ENCODE measurements at places on chromosomes 4 and X.

GRCh38 chrX:51047950-51048349, 137.4 kb downstream of the BMP15 start:
- DNase-seq, result no peak

GRCh38 chrX:66625525-66625924, 13.4 kb downstream of the EDA2R start:
- DNase-seq, result no peak

DNA sequence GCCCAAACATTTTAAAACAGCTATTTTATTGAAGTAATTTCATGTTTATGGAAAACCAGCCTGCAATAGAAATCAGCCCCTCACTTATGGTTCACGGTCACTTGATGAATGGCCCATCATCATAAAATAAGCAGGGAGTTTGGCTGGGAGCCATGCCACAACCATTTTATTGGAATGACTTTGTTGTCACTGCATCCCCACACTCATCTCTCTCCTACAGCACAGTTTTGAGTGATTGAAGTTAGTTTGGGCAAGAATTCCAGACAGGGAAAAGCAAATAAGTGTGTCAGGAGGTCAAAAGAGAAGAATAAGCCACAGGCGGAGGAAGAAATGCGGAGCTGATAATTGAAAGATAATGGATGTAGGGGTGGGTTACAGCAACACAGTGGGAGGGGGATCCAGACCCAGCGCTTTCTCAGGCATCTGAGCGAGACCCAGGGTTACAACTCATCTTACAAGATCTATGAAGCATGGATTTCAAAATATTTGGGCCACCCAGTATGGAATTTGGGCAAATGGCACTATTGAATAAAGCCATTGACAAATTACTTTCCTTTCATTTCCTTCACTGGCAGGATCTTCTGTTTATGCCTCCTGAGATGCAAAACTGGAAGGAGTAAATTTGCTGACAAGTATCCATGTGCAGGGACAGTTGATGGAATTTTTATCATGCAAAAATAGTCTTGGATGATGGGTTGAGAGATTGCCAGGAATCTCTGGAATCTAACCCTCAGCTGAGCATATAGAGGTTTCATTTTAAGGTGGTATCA, 100.8 kb downstream of the SHROOM3 start:
- no peak for DNase-seq

DNA sequence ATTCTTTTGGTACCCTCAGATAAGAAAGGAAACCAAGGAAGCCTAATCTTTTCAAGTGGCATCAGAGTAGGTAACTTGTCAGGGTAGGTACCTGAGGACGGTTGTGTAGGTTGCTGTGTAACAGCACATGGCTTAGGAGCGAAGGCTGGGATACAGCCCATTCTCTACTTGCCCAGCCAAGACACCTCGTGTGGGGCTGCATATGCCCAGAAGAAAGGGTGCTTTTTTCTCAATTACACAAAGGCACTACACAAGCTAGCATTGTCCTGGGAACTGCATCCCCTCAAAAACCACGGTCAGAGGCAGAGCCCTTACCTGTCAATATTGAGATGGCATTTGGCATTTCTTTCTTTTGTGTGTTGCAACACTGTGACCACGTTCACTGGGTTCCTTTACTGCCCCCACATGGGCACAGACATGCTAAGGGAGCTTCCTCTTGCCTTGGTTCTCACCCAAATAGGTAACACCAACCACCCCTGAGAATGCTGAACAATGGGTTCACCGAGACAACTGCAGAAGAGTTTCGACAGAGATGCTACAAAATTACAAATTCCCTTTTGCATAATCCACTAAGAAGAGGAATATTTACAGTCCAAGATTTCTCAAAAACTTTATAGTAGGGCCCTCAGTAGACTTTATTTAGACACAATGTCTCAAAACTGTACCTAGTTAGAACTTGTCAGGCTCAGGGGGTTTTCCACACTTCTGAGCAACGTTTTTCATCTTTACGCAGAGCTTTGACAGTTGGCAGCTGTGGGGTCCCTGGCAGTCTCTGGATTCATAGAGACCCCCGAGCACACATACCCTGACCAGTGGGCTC, 35.8 kb upstream of the TNIP3 start:
- peak; percentile 69 for DNase-seq

DNA sequence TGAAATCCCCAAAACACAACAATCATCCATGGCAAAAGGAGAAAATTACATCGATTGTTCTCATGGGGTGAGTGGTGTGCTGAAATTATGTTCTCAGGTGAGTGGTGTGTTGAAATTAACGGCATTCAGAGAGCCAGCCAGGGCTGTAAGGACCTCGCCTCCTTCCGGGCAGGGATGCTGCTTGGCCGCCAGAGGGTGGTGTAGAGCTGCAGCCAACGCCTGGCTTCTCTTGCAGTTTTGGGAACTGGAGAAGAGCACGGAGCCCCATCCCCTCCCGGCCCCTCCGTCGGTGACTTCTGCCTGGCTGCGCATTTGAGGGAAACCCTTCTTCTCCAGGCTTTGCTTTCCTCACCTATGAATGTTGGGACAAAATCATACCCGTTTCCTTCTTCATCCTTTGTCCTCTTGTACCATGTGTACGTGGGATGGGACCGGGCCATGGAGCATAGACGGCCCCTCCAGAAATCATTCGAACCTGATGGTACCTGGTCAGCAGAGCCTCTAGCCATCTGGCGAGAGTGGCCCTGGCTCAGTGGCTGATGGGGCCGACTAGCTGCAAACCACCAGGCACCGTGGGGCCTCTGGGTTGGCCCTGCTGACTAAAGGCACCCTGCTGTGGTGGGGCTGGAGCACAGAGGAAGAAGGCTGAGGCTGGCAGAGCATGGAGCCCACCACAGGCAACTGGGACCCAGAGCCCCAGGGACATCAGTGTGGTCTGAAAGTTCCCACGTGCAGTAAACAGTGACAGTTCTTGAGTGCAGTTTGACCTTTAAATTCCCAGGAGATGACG, 28.4 kb downstream of the TRMT44 start:
- DNase-seq, result peak; percentile 49

GRCh38 chr4:148693913-148694649, 251.9 kb upstream of the NR3C2 start:
- DNase-seq, result no peak

GRCh38 chrX:48468247-48468671, 1.8 kb downstream of the SLC38A5 start:
- peak; percentile 60 for DNase-seq

- no peak for DNase-seq
Observed at GRCh38 chr4:78601013-78601412, 49.4 kb downstream of the ANXA3 start.

GRCh38 chr4:162116095-162116779, 47.6 kb downstream of the FSTL5 start:
- DNase-seq, result no peak

DNA sequence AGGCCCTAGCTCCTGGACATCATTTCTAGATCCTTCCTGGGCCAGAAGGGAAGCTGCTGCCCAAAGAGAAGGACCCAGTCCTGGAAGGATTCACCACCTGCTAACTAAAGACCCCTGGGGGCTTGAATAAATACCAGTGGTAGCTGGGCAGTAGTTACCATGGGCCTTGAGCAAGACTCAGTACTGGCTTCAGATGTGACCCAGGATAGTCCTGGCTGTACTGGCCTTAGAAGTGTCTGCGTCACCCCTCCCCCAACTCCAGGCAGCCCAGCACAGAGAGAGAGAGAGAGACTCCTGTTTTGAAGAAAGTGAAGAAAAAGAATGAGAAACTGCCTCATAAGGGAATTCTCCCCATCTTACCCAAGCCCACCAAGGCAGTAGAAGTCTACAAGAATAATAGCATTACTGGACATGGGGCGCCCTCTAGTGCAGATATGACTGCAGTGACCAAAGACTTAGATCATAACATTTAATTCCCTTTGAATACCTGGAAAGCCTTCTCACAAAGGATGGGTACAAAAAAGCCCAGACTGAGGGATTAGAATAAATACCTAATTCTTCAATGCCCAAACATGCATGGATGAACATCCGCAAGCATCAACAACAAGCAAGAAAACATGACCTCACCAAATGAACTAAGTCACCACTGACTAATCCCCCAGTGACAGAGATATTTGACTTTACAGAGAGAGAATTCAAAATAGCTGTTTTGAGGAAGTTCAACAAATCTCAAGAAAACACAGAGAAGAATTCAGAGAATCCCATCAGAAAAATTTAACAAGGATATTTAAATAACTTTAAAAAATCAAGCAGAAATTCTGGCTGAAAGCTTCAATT, 171.8 kb downstream of the HNRNPD start:
- DNase-seq, result peak; percentile 40

GRCh38 chrX:16250296-16250695, 83.0 kb downstream of the MAGEB17 start:
- DNase-seq, result no peak
